ENCODE measurements at places on chromosomes 6 and 20. TPM values are rescaled to one million over a fixed set of nuclear protein-coding genes. Genes with fewer than 3 reads are reported as not detected.

DNA sequence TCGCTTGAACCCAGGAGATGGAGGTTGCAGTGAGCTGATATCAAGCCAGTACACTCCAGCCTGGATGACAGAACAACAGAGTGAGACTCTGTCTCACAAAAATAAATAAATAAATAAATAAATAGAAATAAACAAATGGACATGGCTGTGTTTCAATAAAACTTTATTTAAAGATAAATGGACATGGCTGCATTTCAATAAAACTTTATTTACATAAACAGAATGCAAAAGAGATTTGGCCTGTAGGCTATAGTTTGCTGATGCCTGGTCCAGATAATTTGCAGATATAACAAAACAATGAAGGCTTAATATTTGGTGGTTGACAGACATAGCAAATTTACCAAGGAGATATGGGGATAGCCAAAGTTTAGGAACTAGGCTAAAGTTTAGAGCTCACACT, 66.8 kb downstream of the ZNF831 start:
- DNase-seq: no peak

- no peak for DNase-seq
These were observed 95.9 kb upstream of the PMEPA1 start for GRCh38 chr20:57805747-57806146.

GRCh38 chr6:139680819-139681218, 306.4 kb upstream of the CITED2 start:
- DNase-seq: no peak

DNA sequence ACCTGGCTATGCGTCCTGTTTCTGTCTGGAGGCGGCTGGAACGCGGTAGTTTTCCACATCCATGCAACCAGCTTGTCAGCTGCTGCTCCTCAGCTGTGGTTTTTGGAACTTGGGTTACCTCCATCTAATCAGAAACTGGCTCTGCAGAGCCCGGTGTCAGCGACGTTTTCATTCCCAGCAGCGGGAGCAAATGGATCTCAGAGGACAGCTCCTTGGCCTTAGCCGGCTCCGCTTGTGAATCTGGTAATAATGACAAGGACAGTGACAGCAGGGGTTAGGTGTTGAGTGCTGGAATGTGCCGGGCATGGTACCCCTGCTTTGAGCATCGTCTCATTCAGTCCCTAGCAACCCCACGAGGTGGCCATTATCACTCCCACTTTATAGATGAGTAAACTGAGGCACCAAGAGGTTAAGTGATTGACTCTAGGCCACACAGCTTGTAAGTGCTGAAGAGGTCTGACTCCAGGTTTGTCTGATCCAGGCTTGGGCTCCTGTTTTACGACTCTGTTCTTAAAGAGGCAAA, 1.3 kb downstream of the SLCO4A1 start:
- no peak for DNase-seq

DNA sequence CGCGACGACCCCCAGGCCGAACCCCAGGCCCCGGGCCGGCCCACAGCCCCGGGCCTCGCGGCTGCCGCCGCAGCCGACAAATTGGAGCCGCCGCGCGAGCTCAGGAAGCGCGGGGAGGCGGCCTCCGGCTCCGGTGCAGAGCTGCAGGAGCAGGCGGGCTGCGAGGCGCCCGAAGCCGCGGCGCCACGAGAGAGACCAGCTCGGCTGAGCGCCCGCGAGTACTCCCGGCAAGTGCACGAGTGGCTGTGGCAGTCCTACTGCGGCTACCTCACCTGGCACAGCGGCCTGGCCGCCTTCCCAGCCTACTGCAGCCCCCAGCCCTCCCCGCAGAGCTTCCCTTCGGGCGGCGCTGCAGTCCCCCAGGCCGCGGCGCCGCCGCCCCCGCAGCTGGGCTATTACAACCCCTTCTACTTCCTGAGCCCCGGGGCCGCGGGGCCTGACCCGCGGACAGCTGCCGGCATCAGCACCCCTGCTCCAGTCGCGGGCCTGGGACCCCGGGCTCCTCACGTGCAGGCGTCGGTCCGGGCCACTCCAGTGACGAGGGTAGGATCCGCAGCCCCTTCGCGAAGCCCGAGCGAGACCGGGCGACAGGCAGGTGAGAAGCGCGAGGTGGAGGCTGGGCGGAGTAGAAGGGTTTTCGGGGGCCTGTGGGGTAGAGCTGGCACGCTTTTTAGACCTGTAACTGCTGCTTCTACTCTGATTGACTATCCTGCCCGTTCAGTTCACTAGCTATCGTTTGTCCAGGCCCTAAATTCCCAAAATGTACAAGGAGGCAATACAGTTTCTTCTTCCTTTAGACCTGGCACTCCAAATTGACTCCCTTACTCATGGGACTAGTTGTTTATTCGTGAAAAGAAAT, 654 bp downstream of the FAM8A1 start:
- peak; percentile 64 for DNase-seq

DNA sequence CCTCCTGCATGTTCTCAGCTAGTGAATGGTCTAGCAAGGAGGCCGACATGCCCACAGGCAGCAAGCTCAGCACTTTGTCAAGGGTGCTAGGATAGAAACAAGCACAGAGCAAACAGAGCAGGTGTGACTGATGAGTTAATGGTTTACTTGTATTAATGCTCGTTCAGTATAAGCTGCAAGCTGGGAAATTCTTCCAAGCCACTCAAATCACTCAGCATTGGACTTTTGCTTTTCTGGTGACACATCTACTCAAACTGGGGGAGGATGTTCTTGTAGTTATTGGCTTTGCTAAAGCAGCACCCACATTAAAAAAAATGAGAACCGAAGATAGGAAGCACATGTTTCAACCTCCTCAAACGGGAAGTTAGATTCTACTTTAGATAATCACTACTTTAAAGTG, 43.1 kb upstream of the NEDD9 start:
- no peak for DNase-seq

- no peak for DNase-seq
These were observed 204.1 kb upstream of the THBS2 start for GRCh38 chr6:169457762-169458161.

- DNase-seq: no peak
These were observed 598.0 kb upstream of the NOX3 start for GRCh38 chr6:156053626-156054025.

- peak; percentile 77 for DNase-seq
These were observed at the start of gene UTRN for GRCh38 chr6:144284783-144285547. Gene UTRN, plus strand, starts transcription at chr6:144285335. Its CDS starts 6,494 bp downstream, at chr6:144291829.

GRCh38 chr6:82555801-82556200, 192.2 kb downstream of the TPBG start:
- DNase-seq: no peak

DNA sequence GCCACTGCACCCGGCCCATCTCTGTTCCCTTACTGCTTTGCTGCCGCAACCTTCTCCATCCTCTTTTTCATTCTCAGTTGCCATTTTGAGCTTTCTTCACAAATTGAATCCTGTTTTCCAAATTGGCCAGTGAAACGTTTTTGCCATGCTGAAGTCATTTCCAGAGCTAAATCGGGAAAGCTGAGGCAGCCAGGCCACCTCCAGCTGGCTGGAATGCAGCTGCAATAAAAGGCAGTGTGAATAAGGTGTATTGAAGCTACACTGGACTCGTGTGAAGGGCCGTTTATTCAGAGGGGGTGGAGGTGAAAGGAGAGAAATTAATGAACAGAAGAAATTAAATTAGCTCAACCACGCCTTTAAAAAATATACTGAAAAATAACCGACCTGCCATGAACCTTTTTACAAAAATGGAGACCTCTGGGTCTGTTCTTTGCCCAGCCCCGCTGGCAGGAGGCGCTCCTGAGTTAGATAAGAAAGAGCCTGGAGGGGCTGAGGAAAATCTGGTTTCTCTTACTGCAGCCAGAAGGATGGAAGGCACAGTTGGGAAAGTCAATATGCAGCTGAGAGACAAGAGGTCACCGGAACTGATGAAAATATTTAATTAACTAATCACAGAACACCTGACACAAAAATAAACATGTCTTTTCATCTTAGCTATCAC, 283.9 kb downstream of the FOXC1 start:
- DNase-seq: no peak

DNA sequence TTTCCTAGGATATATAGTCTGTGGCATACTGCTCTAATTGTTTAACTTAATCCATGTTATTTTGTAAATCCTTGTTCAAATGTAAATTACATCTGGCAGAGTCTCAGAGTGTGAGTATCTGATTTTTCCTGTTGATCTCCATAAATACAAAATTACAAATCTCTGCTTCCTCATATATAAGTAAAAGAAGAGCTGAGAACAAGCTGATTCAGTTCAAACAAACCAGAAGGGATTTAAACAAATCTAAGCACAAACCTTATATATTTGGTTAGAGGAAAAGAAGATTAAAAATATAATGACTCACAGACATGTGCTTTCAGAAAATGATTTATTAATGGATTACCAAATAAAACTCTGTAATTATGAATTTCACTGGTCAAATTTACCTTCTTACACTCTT, 37.3 kb downstream of the KIF13A start:
- no peak for DNase-seq

DNA sequence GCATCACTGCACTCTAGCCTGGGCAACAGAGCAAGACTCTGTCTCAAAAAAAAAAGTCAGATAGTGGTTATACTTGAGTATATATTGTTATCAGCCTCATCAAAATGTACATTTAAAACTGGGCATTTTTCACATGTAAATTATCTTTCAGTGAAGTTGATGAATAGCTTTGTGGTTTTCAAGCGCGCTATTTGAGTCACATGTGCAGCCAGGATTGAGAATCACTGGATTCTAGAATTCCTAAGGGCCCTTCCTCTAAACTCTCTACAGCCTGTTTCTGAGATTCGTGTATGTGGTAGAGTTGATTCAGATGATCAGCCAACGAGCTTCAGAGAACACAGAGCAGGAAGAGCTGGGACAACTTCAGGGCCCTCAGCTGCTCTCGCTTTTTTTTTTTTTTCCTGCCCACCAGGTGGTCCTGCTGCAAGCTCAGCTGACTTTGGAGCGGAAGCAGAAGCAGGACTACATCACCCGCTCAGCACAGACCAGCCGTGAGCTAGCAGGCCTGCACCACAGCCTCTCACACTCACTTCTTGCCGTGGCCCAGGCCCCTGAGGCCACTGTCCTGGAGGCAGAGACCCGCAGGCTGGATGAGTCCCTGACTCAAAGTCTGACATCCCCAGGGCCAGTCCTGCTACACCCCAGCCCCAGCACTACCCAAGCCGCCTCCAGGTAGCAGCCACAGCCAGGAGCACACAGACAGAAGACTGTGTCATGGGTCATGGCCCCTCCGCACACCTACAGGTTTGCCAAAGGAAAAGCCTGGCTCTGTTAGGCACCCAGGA, 18.3 kb downstream of the C20orf173 start:
- DNase-seq: no peak

GRCh38 chr20:50191544-50192363, 1.1 kb downstream of the CEBPB start:
- DNase-seq: peak; percentile 77

GRCh38 chr20:22462975-22463914, 121.1 kb downstream of the FOXA2 start:
- DNase-seq: no peak

GRCh38 chr6:32214126-32214525, 9.7 kb downstream of the NOTCH4 start:
- no peak for DNase-seq

- no peak for DNase-seq
These were observed 194.8 kb downstream of the COL9A1 start for GRCh38 chr6:70107852-70108629.

GRCh38 chr6:150204705-150205472, 62.0 kb downstream of the PPP1R14C start:
- DNase-seq: no peak

DNA sequence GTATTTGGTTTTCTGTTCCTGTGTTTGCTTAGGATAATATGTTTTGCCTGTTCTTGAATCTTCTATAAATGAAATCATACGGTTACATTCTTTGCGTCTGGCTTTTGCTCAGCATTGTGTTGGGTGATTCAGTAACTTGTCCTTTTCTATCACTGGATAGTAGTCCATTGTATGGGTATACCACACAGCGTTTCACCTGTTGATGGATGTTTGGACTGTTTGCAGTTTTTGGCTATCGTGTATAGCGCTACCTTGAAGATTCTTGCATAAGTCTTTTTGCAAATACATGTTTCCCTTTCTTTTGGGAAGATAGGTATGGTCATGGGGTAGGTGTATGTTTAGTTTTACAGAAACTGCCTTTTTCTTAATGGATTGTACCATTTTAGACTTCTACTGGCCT, 9.5 kb downstream of the MYBL2 start:
- DNase-seq: no peak

GRCh38 chr6:18412068-18412467, 24.9 kb downstream of the RNF144B start:
- no peak for DNase-seq

GRCh38 chr20:58694241-58695083, 1.9 kb downstream of the NPEPL1 start:
- DNase-seq: peak; percentile 70

DNA sequence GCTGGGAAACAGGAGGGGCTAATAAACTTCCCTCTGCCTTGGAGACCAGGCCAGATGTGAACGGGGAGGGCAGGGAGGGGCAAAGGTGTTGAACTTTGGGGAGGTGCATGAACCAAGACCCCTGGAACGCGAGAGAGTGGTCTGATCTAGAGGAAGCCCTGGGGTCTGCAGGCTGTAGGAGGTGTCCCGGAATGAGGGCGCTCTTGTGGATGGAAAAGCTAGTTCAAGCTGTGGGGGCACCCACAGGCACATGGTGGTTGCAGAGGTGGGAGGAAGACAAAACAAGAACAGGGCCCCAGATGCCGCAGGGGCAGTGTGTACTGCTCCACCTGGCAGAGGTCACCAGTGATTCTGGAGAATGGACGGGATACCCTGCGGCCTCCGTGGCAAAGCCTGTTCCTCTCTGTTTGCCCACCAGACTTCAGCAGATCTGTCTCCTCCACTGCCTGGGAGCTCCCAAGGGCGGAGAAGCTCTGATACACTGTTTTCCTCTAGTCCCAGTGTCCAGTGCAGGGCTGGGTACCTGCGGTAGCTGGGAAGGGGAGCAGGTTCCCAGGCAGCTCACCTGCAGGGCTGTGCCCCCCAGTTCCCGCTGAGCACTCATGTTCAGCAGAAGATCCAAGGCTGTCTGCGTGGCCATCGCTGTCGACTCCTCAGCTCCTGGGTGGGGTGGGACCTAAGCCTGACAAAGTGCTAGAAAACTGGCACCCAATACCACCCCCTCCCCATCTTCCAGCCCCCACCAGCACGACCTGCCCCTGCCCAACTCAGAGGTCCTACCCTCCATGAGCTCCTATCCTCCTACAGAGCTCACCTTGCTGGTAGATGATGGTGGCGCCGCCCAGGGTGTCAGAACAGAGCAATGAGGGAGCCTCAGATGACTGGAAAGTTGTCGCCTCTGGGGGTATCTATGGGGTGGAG, 14.7 kb downstream of the ZNF335 start:
- no peak for DNase-seq

BPIFB4 gene
- not detected for total RNA-seq

OR2J3 gene
- not detected for total RNA-seq

ULBP1 gene
- total RNA-seq: 1.3 TPM

HLA-DOA gene
- total RNA-seq: 16.5 TPM

VSTM2L gene
- 2.8 TPM for total RNA-seq

WFDC13 gene
- total RNA-seq: not detected

TRIM15 gene
- total RNA-seq: not detected

NDUFAF5 gene
- 9.8 TPM for total RNA-seq

RMND1 gene
- 10.4 TPM for total RNA-seq

TAF11 gene
- total RNA-seq: 8.7 TPM

SIRPB2 gene
- total RNA-seq: 2.9 TPM

SLPI gene
- total RNA-seq: 22.1 TPM

Data from pancreas (tissue), 10 donors.